ENCODE measurements at places on chromosomes 7 and 10.

GRCh38 chr7:123346766-123347165 lies 147.0 kb upstream of the SLC13A1 start:
- DNase-seq = no peak

DNA sequence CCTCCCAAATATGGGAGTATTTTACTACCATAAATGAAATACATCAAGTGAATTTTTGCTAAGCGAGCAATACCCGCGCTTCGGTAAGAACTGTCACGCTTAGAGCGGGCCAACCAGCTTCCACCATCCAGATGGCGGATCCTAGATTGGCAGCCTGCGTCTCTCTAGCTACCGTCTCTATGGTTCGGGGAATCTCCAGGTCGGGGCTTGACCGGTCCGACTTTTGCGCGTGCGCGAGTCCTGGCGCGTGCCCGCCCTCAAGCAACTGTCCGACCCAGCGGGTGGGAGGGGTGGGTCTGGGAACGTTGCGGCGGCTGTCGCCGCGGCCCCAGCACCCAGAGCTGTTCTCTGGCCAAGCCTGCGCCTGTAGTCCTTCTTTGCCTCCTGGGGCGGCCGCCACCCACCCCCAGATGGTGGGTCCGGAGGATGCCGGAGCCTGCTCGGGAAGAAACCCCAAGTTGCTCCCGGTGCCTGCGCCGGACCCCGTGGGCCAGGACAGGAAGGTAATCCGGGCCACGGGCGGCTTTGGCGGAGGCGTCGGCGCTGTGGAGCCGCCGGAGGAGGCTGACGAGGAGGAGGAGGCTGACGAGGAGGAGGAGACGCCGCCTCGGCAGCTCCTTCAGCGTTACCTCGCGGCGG lies at the start of gene TBC1D12:
Gene TBC1D12 (plus strand): TSS at position 338 of the 639 bp plus-strand sequence. CDS start 73 bp downstream, at position 411.
- peak; percentile 96 for DNase-seq

DNA sequence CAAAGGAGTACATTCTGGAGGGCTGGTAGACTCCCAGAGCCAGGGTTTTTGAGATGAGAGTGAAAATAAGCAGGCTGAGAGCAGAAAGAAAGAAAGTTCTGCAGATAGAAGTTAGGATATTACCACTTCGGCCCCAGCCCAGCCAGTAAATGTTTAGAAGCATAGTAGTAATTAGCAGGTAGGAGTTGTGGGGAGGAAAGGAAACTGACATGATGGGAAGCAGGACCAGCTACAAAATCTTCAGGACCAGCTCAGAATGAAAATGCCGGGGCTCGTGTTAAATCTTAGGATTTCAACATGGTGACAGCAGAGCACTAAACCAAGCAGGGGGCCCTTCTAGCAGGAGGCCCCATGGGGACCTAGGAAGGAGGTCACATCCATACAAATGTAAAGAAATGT lies 28.7 kb downstream of the PRSS2 start:
- no peak for DNase-seq

- no peak for DNase-seq
Measured at GRCh38 chr10:50551894-50552293, 71.9 kb downstream of the SGMS1 start.

GRCh38 chr7:92517631-92518030 lies 10.7 kb downstream of the PEX1 start:
- DNase-seq = no peak

GRCh38 chr10:79140085-79140793 lies 71.5 kb downstream of the ZMIZ1 start:
- DNase-seq = no peak

DNA sequence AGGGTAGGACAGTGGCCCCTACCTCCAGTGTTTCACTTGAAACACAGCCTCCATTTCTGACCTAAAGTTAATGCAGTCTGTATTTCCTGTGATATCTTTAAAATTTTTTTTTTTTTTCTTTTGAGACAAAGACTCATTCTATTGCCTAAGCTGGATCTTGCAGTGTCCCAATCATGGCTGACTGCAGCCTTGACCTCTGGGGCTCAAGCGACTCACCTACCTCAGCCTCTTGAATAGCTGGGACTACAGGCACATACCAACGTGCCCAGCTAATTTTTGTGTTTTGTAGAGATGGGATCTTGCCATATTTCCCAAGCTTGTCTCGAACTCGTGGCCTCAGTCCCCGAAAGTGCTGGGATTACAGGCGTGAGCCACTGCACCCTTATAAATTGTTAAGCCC lies 16.7 kb upstream of the MGAM2 start:
- no peak for DNase-seq

GRCh38 chr10:97849687-97850402 lies at the start of gene GOLGA7B:
Gene GOLGA7B, plus strand, starts transcription at chr10:97849843. Its CDS starts 461 bp downstream, at chr10:97850304.
- DNase-seq = peak; percentile 18

DNA sequence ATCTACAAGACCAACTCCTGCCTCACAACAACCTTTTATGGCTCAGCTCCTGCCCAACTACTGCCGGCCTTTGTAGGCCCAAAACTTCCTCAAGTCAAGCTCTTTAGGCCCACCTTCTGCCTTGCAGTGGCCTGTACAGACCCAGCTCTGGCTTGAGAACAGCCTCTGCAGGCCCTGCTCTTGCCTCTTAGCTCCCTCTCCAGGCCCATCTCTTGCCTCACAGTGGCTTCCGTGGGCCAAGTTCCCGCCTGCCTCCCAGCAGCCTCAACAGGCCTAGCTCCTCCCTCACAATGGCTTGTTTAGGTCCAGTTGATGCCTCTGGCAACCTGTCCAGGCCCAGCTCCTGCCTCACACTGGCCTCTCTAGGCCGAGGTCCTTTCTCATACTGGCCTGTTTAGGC lies 32.4 kb upstream of the VKORC1L1 start:
- DNase-seq = no peak

DNA sequence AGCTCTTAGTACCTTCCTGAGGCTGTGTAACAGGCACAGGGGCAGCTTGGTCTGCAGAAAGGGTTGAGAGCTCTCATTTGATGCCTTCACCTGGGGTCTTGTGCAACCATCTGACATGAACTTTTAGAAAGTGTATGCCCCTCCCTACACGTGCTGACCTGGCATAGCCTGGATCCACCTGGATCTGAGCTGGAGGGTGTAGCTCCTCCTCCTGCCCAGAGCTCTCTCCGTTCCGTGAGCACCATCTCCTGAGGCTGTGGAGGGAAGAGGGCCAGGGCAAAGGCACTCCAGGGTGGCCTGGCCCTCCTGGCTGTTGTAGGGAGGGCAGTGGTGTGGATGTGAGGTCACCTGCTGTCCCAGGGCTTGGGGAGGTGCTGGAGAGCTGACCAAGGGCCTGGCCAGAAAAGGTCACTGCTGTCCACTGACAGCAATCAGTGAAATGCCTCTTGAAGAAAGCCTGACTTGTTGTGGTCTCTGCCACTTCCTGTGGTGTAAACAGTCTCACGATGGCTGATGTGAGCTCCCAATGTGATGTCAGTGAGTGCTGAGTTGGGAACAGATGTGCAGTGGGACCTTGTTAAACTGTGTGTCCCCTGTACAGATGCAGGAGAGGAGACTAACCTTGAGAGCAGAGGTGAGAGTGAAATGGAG lies 23.0 kb downstream of the AMZ1 start:
- no peak for DNase-seq

DNA sequence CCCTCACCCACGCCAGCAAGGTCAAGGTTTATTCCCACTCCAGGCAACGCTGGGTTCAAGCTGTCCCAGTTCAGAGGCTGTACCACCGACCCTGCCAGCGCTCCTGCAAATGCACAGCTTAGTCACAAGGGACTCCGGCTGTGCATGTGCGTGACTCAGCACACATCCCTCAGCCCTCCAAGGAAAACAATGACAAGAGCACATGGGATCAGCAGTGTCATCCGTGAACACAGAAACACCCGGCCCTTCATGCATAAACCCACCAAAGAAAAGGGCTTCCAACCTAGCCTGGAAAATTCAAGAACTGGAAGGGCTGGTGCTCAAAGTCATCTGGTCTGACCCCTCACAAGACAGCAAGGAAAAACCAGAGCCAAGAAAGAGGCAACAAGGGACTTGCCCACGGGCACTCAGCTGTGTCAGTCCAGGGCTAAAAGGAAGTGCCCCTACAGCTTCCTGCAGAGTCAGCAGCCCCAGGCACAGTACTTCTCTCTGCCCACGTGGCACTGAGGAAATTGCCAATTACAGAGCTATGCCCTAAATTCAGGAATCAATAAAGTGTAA lies 106.1 kb downstream of the KCNMA1 start:
- no peak for DNase-seq

- DNase-seq = no peak
Measured at GRCh38 chr7:26192485-26193087, 8.0 kb downstream of the HNRNPA2B1 start.

DNA sequence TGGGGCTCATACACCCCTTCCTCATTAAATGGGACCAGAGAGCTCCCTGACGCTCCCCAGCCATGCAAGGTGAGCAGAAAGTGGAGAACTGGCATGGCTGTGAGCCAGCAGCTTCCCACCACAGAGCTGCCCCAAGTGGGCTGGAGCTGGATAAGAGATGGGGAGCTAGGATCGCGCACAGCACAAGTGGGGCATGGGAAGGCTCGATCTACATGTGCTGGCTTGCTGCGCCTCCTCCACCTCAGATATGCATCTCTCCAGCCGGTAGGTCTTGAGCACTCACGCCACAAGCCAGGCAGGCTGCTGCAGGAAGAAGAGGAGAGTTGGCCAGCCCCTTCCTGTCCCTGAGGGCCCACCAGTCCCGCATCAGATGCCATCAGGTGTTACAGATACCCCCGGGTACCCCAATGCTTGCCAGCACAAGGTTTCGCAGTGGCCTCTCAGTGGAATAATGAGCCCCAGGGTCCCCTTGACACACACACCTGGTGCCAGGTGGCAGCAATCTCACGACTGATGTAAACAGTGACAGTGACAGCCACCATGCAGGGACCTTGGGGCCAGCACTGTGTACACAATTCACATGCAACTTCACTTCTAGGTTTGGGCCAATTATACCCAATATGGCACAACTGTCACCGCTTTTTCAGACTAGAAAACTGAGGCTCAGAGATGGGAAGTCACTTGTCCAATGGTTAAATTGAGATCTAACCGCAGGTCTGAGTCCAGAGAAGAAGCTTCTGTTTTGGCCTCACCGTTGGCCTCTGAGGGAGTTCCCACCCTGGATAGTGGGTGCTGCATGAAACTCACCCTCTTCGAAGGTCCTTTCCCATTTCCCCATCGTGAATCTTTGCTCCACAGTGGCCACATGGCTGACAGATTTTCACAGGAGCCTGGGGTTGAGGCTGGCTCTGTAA lies 79.3 kb downstream of the OAT start:
- no peak for DNase-seq

DNA sequence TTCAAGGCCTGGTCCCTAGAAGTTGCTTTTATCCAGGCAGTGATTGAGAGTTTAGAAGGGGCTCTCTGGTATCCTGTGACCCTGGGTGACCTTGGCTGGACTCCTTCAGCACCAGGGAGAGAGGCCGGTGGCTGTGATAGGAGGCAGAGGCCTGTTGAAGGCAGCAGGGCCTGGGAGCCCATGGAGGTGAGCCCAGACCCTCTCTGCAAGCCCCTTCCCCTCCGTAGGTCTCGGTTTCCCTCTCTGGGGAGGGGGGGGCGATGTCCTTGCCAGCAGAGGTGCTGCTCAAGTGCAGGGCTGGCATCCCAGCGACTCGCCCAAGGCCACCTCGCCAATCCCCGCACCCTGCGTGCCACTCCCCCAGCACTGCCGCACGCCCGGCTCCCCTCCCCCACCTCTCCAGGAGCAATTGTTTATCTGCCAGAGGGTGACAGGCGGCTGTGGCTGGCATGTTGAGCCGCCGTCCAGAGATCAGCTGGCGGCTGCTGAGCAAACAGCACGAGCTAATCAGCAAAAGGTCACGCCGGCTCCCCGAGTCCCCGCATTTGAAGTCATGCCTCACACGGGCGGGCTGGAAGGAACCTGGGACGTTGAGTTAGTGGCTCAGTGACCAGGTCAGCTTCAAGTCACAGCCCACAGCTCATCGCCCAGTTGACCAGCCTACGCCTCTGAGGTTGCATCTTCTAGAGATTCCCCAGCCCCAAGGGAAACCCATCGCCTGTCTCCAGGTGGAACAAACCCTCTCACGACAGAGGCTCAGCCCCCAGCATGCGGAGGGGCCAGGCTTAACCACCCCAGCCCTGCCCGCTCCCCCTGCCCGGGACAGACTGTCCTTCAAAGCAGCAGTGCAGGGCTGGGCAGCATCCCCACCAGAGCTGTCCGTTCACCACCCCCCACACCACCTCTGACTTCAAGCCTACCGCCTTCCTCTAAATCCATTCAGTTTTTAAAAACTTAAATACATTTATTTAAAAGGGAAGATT lies 43.7 kb downstream of the ELFN1 start:
- peak; percentile 67 for DNase-seq

DNA sequence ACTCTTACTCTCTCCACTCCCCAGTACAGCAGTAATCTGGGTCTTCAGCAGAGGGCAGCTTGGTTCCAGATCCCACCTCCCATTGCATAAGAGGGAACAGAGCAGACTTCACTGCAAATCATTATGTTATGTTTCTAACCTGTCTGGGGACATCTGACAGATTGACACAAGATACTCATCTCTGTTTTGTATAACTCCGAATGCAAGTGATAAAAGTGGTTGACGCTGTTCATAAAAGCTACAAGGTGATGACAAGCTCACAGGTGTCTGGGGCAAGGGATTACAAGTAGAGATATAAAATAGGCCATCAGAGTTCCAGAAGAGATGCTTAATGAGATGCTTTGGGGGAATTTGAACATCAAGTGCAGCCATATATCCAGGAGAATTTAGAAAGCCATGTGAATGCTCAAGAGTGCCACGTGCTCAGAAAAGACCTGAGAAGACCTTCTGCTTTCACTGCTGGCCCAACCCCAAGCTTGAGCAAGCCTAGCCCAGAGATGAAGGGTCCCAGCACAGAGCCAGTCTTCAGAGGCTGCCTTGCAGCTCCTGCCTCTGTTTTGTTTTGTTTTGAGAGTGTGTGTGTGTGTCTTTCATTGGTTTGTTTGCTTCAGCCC lies 80.6 kb downstream of the VSTM2A start:
- DNase-seq = no peak

GRCh38 chr7:153413540-153414287 lies 638.5 kb upstream of the DPP6 start:
- no peak for DNase-seq

DNA sequence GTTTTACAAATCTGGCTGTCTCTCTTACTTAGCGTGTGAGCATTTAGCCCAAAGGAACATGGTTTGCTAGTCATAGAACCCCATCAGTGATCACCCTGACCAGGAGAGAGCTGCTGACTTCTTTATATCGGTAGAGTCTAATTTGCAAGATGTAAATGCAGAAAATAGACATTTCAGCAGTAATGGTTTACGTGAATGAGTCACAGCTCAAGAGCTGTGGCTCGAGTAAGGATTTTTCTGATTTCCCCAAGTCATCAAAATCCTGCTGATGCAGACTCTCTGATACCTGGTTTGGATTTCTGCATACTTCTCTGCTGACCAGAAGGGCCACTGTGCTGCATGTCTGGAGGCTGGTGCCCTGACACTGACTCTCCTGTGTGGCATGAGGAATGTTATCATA lies 25.7 kb downstream of the NUB1 start:
- DNase-seq = no peak

DNA sequence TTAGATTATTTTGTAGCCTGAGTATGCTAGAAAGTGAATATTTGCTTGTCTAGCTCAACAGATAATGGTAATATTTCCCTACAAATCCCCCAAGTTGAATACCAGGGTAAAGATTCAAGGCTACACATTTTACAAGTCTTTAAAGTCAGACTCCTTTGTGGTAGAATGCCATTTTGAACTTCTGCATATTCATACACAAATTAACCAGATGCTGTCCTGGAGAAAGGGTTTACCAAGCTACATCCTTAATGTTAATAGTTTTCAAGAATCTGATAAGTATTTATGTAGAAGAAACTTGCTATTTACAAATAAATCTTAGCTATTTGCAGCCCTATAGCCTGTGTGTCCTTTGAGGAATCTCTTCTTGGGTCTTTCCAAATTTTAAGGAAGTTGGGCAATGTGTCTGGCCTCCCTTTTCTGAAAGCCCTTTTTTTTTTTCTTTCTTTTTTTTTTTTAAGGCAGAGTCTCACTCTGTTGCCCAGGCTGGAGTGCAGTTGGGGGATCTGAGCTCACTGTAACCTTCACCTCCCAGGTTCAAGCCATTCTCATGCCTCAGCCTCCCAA lies 82.6 kb downstream of the CPEB3 start:
- no peak for DNase-seq
